Sigmoid colon (tissue), 7 donors: ENCODE measurements at places on chromosomes 7 and 10. TPM values are rescaled to one million over a fixed set of nuclear protein-coding genes. Genes with fewer than 3 reads are reported as not detected.
A peak's percentile ranks its signal among the peaks of the same experiment; 100 is the strongest.

DNA sequence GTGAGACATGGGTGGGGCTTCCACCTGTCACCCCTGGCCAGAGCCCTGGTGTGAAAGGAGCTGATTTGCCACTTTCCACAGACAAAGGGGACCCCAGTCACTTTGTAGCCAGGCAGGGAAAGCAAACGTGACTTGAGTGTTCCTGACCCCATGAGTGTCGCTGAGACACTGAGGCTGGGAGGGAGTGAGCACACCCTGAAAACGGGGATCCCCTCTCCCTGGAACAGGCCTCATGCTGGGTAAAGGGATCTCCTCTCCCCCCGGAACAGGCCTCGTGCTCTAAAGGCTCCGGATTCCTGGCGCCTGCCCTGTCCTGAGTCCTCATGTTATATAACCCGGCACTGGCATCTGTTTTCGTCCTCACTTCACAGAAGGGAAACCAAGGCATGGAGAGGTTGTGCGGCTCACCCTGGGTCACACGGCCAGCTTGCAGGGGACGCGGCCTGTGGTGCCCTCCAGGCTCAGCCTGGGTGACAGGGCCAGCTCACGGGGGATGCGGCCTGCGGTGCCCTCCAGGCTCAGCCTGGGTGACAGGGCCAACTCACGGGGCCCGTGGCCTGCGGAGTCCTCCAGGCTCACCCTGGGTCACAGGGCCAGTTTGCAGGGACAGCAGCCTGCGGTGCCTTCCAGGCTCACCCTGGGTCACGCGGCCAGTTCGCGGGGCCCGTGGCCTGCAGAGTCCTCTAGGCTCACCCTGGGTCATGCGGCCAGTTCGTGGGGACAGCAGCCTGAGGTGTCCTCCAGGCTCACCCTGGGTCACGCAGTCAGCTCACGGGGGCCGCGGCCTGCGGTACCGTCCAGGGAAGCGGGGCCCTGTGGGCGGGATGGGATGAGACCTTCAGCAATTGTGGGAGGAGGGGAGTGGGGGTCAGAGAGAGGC is 104.7 kb downstream of the PDGFA start:
- peak; percentile 46 for DNase-seq
- no peaks in the 10 kb centered on the region for H3K36me3 ChIP-seq
- H3K4me1 ChIP-seq = no peaks in the 10 kb centered on the region
- H3K4me3 ChIP-seq = no peak overlapping the region
- H3K27ac ChIP-seq = no peak overlapping the region

DNA sequence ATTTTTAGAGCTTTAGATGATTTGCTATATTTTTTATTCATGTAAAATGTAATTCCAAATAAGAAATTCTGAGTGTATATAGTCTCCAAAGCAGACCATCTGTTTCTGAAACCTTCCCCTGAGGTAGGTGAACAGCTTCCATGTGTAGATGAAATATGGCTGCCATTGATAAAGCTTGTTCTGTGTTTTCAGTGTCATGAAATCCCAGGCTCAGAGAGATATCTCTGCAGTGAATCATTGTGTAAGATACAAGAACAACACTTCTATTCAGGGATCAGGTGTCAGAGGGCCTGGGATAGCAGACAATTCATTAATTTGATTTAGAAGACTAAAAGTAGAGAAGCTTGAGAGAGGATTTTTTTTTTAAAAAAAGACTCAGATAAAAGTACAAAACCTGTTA is 29.1 kb downstream of the ACTA2 start:
- H3K4me3 ChIP-seq = no peak overlapping the region
- no peaks in the 10 kb centered on the region for H3K27me3 ChIP-seq

GRCh38 chr7:29929018-29929807 is 60.4 kb downstream of the SCRN1 start:
- no peak overlapping the region for H3K4me3 ChIP-seq
- peaks cover 4% of the 10 kb centered on the region for H3K36me3 ChIP-seq
- no peak for DNase-seq
- H3K27ac ChIP-seq = no peak overlapping the region
- H3K27me3 ChIP-seq = no peaks in the 10 kb centered on the region

The CHAT gene
- total RNA-seq = 0.41 TPM

GRCh38 chr10:9188022-9188810 is 1133.7 kb downstream of the GATA3 start:
- DNase-seq = no peak
- no peak overlapping the region for H3K27ac ChIP-seq
- H3K36me3 ChIP-seq = no peaks in the 10 kb centered on the region
- no peak overlapping the region for H3K4me3 ChIP-seq
- no peaks in the 10 kb centered on the region for H3K27me3 ChIP-seq
- H3K4me1 ChIP-seq = no peaks in the 10 kb centered on the region

DNA sequence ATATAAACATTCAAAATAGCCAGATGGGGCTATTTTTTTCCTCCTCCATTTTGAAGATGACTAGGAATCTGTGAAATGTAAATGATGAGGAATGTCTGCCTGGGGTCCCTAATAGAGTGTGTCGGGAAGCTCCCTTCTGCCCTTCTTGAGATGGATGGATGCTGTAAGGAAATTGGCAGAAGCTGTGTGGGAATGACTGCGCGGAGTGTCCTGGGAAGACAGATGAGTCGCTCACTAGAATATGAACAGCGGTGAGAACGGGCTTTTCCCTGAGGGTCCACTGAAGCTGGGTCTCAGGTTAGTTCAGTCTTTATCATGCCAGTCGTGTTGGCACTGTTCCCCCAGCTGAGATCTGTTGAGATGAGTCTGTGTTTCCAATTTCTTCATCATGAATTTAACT is 75.1 kb upstream of the PLPP4 start:
- H3K27me3 ChIP-seq = no peaks in the 10 kb centered on the region
- no peak overlapping the region for H3K27ac ChIP-seq
- no peaks in the 10 kb centered on the region for H3K36me3 ChIP-seq
- no peak for DNase-seq

- H3K27me3 ChIP-seq = no peaks in the 10 kb centered on the region
- DNase-seq = no peak
- H3K27ac ChIP-seq = no peak overlapping the region
Measured at GRCh38 chr7:41305001-41305400, 397.9 kb downstream of the INHBA start.

- no peaks in the 10 kb centered on the region for H3K27me3 ChIP-seq
- no peak overlapping the region for H3K4me3 ChIP-seq
- no peaks in the 10 kb centered on the region for H3K4me1 ChIP-seq
- no peak overlapping the region for H3K27ac ChIP-seq
Measured at GRCh38 chr10:33617381-33618080, 283.1 kb upstream of the NRP1 start.

DNA sequence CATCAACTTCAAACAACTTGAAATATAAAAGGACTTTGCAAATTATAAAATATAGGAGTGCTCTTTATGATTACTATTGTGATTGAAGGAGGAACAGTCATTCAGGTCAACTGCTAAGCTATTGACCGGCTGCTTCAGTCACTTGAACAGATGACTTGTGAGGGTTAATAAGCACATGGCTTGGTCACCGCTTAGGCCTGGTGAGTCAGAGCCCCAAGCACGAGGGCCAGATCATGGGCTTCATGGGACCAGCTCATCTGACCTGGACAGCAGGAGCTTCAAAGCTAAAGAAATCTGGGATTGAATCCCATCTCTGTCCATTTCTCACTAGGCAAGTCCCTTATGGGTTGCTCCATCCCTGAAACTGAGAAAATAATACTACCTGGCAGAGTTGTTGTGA is 60.4 kb upstream of the ADO start:
- DNase-seq = no peak
- H3K4me1 ChIP-seq = no peaks in the 10 kb centered on the region
- no peaks in the 10 kb centered on the region for H3K36me3 ChIP-seq
- H3K27me3 ChIP-seq = no peaks in the 10 kb centered on the region

The MNX1 gene
- not detected for total RNA-seq

- H3K27ac ChIP-seq = no peak overlapping the region
- DNase-seq = no peak
- no peaks in the 10 kb centered on the region for H3K27me3 ChIP-seq
- no peak overlapping the region for H3K4me3 ChIP-seq
- H3K36me3 ChIP-seq = no peaks in the 10 kb centered on the region
- no peaks in the 10 kb centered on the region for H3K4me1 ChIP-seq
Measured at GRCh38 chr7:83866582-83866981, 217.6 kb upstream of the SEMA3E start.

The GBX1 gene
- total RNA-seq = not detected

The HABP2 gene
- total RNA-seq = not detected

- H3K27ac ChIP-seq = peak overlapping the region; percentile 42
- no peaks in the 10 kb centered on the region for H3K36me3 ChIP-seq
- no peak overlapping the region for H3K4me3 ChIP-seq
- H3K4me1 ChIP-seq = peaks cover 11% of the 10 kb centered on the region
- DNase-seq = no peak
Measured at GRCh38 chr7:25260862-25261494, 32.7 kb upstream of the NPVF start.

GRCh38 chr7:24668927-24669635 is 88.2 kb downstream of the GSDME start:
- H3K4me3 ChIP-seq = no peak overlapping the region
- H3K27me3 ChIP-seq = no peaks in the 10 kb centered on the region
- no peak overlapping the region for H3K27ac ChIP-seq

DNA sequence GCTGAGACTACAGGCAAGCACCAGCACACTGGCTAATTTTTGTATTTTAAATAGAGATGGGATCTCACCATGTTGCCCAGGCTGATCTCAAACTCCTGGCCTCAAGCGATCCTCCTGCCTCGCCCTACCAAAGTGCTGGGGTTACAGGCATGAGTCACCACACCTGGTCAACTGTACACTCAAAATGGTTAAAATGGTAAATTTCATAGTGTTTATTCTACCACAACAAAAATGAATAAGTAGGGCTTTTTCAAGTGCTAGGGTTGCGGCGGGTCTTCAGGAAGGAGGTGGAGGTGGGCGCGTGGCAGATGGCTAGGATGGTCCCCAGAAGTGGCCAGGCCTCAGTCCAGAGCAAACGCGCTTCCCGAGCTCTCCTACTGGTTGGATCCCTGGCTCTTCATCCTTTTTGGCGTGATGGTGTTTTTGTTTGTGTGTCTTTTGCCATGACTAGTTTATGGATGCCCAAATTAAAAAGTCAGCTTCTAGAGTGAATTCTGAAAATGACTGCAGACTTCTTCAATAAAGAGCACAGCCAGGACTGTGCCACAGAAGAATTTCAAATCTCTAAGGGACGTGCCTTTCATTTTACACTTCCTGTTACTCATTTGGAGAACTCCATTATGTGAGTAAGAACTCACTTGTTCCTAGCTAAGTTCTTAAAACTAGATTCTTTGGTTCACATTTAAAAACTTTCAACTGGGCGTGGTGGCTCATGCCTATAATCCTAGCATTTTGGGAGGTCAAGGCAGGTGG is 73.9 kb downstream of the TMEM130 start:
- H3K27me3 ChIP-seq = no peaks in the 10 kb centered on the region
- no peak overlapping the region for H3K27ac ChIP-seq
- no peaks in the 10 kb centered on the region for H3K4me1 ChIP-seq

- no peak overlapping the region for H3K4me3 ChIP-seq
- DNase-seq = no peak
- no peak overlapping the region for H3K27ac ChIP-seq
- H3K4me1 ChIP-seq = no peaks in the 10 kb centered on the region
Measured at GRCh38 chr10:30893208-30893607, 138.5 kb downstream of the ZNF438 start.

- H3K27ac ChIP-seq = no peak overlapping the region
- no peaks in the 10 kb centered on the region for H3K36me3 ChIP-seq
- no peaks in the 10 kb centered on the region for H3K4me1 ChIP-seq
- H3K27me3 ChIP-seq = no peaks in the 10 kb centered on the region
Measured at GRCh38 chr7:85734823-85735222, 548.0 kb upstream of the SEMA3D start.

GRCh38 chr7:41698726-41699125 is 4.2 kb downstream of the INHBA start:
- H3K4me3 ChIP-seq = peak overlapping the region; percentile 19
- no peaks in the 10 kb centered on the region for H3K36me3 ChIP-seq
- peak overlapping the region; percentile 82 for H3K27ac ChIP-seq
- H3K27me3 ChIP-seq = no peaks in the 10 kb centered on the region

GRCh38 chr7:84455788-84456187 is 261.2 kb upstream of the SEMA3A start:
- no peak overlapping the region for H3K27ac ChIP-seq
- H3K4me1 ChIP-seq = no peaks in the 10 kb centered on the region
- H3K4me3 ChIP-seq = no peak overlapping the region

GRCh38 chr7:115116773-115117715 is 195.2 kb downstream of the MDFIC start:
- no peak overlapping the region for H3K27ac ChIP-seq
- no peaks in the 10 kb centered on the region for H3K27me3 ChIP-seq
- no peak for DNase-seq

GRCh38 chr7:149772241-149772955 is 990 bp downstream of the ZNF467 start:
- H3K27me3 ChIP-seq = no peaks in the 10 kb centered on the region
- no peak for DNase-seq
- H3K4me3 ChIP-seq = peak overlapping the region; percentile 75
- H3K36me3 ChIP-seq = no peaks in the 10 kb centered on the region
- peak overlapping the region; percentile 79 for H3K27ac ChIP-seq

- H3K27ac ChIP-seq = no peak overlapping the region
- H3K4me1 ChIP-seq = no peaks in the 10 kb centered on the region
- H3K27me3 ChIP-seq = no peaks in the 10 kb centered on the region
- no peak overlapping the region for H3K4me3 ChIP-seq
Measured at GRCh38 chr7:139901901-139902300, 72.8 kb downstream of the TBXAS1 start.

The SDK1 gene
- 8.2 TPM for total RNA-seq

- DNase-seq = no peak
- no peak overlapping the region for H3K4me3 ChIP-seq
- no peaks in the 10 kb centered on the region for H3K4me1 ChIP-seq
- no peaks in the 10 kb centered on the region for H3K36me3 ChIP-seq
- no peaks in the 10 kb centered on the region for H3K27me3 ChIP-seq
- H3K27ac ChIP-seq = no peak overlapping the region
Measured at GRCh38 chr10:93837822-93838221, 56.0 kb upstream of the SLC35G1 start.

DNA sequence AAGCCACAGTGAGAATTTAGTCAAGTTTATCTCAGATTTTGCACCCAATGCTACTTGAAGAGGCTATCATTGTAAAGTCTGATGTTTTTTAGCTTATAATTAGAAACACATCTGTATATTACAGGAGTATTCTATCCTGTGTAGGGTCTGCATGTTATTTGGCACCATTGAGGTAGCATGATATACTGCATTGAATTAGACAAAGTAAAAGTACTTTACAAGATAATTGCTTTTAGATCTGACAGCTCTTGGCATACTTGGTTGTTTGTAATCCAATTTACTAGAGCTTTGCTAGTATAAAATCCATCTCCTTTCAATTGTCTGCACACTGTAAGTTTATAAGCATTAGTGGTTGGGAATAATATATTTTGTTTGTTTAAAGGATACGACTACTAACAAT is 714.3 kb downstream of the ANKRD7 start:
- no peak overlapping the region for H3K4me3 ChIP-seq
- DNase-seq = no peak
- H3K4me1 ChIP-seq = no peaks in the 10 kb centered on the region
- no peaks in the 10 kb centered on the region for H3K36me3 ChIP-seq
- H3K27me3 ChIP-seq = no peaks in the 10 kb centered on the region

The ECD gene
- total RNA-seq = 28.5 TPM
